ENCODE measurements at places on chromosomes 16 and 17.

GRCh38 chr17:48751733-48752398 lies 23.3 kb upstream of the HOXB13 start:
- DNase-seq, result no peak

- DNase-seq, result no peak
Observed at GRCh38 chr16:56525236-56525635, 5.4 kb upstream of the BBS2 start.

GRCh38 chr17:38673707-38674013 lies 1.1 kb downstream of the EPOP start:
- DNase-seq, result no peak

DNA sequence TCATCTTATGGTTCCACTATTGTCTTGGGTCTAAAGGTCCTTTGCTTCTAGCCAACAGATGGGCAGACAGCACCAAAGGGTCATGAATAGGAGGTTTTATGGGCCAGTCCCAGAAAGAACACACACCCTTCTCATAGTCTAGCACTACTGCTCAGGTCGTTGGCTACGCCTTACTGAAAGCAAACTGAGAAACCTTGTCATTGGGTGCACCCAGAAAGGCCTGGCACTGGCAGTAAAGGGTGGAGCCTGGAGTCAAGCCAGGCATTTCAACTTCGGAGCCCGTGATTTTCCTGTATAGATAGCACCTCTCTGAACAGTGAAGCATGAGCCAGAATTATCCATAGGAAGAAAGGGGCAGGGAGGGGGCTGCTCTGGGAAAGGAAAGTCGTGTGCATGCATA lies 74.9 kb downstream of the VAT1L start:
- DNase-seq, result no peak

DNA sequence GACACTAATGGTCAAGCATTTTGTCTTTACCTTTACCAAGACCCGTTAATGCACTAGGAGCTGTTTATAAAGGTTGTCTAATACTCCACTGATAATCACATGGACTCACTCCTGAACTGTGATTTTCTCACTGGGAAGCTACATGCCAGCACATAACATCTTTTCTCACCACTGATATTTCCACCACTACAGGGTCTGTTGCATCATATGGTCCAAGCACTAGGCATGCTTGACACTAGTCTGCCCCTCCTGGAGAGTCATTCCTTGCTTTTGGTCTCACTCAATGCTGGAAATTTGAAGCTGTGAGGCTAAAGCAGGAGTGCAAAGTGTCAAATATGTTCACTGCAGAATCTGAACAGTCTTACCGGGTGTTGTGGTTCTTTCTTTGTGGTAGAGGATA lies 1576.8 kb downstream of the CDH8 start:
- no peak for DNase-seq

DNA sequence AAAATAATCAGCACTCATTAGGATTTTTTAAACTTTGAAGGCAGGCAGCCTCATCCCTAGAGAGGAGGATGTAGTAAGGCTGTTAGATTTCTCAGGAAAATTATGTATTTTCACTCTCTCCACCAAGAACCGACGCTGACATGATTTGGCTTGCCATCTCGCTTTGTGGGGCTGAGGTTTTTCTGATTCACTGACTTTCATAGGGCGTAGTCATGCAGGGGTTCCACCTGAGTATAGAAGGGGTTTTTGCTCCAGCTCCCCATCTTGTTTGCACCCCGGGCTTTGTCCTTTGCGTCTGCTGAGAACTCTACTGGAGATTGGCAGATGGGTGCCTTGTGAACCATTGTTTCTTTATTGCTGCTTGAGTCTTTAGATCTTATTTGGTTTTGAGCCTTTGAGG lies 20.2 kb downstream of the TOM1L1 start:
- no peak for DNase-seq

GRCh38 chr16:30901201-30902028 lies 5.0 kb downstream of the CTF1 start:
- no peak for DNase-seq

DNA sequence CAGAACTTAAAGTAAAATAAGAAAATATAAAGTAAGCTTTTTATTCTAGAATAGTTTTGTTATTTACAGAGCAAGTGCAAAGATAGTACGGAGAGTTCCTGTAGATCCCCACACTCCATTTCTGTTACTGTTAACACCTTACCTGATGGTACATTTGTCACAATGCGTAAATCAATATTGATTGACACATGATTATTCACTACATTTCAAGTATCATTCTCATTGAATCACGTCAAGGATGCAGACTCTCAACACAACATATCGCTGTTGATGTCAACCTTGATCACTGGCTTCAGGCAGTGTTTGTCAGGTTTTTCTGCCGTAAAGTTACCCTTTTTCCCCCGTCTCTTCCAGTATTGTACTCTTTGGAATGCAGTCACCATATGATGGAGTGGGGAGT lies 64.2 kb upstream of the WSCD1 start:
- no peak for DNase-seq

- no peak for DNase-seq
Observed at GRCh38 chr17:2977157-2977556, 86.2 kb downstream of the OR1D5 start.

- DNase-seq, result no peak
Observed at GRCh38 chr17:44920565-44920940, 5.3 kb upstream of the GFAP start.

- DNase-seq, result no peak
Observed at GRCh38 chr16:15689290-15689689, 39.2 kb downstream of the NDE1 start.

GRCh38 chr17:2396568-2397246 lies 4.2 kb downstream of the MNT start:
- DNase-seq, result peak; percentile 51

GRCh38 chr16:70708366-70709246 lies 22.8 kb upstream of the MTSS2 start:
- DNase-seq, result no peak

GRCh38 chr16:30761427-30761927 lies 385 bp downstream of the CFAP119 start:
- DNase-seq, result no peak

GRCh38 chr17:42407289-42407836 lies 15.7 kb downstream of the CAVIN1 start:
- DNase-seq, result peak; percentile 52

GRCh38 chr16:263944-264343 lies 11.8 kb downstream of the RGS11 start:
- DNase-seq, result no peak
